ENCODE measurements at places on chromosomes 13 and 19.

DNA sequence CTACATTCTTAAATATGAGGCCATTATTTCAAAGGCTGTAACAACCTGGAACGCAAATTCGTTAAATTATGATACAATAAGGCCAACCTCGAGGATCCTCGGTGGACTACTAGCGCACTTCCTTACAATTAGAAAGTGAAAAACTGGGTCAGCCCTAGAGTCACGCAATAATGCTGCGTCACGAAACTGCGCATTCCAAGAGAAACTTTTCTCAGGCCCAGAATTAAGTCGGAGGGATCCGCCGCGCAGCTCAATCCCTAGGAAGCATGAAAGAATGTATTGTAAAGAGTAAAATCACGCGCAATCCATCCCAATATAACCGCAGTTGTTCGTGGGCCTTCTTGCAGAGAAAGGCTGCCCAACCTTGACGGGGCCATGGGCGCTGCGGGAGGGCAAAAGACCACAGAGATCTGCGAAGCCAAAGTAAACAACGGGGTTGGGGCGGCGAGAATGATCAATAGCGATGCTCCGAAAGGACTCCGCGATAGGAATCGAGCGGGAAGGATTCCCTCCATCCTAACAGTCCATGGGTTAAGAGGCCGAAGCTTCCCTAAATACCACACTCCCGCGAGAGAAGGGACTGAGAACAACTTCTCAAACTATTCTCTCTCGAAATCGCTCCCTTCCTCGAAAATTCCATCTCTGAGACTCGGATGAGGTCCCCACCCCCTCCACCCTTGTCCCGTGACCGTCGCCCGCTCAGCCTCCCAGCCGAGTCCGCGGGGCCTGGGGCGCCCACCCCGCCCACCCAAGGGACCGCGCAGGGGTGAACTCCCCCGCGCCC is 564 bp downstream of the SPART start:
- DNase-seq = peak; percentile 86

- peak; percentile 11 for DNase-seq
These were observed 9.0 kb upstream of the MYDGF start for GRCh38 chr19:4678881-4679790.

- DNase-seq = no peak
These were observed 4.7 kb upstream of the GNA15 start for GRCh38 chr19:3131168-3131567.

DNA sequence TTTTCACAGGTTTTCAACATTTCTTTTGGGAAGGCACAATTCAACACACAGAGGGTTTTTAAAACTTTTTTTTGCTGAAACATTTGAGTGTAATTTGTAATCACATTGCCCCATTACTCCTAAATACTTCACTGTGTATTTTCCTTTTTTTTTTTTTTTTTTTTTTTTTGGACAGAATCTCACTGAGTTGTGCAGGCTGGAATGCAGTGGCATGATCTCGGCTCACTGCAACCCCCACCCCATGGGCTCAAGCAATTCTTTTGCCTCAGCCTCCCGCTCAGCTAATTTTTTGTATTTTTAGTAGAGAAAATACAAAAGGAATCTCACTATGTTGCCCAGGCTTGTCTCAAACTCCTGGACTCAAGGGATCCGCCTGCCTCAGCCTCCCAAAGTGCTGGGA is 14.8 kb upstream of the DNAJC15 start:
- DNase-seq = no peak

DNA sequence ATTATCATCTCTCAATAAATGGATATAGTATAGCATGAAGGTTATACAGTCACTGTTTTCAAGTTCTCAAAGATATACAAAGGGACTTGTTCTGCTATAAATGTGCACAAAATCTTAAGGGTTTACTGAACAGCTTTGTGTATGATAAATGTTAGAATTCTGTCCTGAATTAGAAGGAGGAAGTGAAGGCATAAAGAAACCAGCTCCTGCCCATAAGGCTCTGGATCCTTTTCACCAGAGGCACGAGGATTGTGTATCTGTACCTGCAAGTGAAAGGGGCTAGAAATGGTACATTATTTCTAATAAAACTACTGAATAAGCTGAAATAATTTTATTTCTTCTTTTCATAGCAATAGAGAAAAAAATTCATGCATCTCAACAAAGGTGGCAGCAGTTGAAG is 32.4 kb downstream of the PHF11 start:
- DNase-seq = no peak

DNA sequence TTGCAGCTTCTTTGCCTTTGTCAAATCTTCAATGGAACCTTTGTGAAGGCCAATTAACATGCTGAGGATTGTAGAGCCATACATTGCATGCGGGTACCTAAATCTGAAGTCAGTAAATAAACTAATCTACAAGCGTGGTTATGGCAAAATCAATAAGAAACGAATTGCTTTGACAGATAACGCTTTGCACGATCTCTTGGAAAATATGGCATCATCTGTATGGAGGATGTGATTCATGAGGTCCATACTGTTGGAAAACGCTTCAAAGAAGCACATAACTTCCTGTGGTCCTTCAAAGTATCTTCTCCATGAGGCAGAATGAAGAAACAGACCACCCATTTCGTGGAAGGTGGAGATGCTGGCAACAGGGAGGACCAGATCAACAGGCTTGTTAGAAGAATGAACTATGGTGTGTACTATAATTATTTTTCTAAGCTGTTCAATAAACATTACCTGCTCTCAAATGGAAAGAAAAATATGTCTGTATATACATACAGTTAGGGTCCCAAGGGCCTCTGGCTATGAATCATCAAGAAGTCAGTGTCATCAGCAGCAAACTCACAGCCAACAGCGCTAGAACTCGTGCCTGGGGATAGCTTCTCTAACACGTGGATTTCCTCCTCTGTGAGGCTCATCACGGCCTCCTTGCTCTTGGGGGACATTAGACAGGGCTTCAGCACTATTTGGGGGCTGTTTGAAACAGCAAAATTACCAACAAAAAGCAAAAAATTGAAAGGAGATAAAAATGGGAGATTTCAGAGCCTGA is 2.9 kb upstream of the CD70 start:
- no peak for DNase-seq
